Stimulated activated CD8-positive, alpha-beta memory T cell treated with anti-CD3 and anti-CD28 coated beads, Interleukin-4, amount 100 ng/mL, for 4 hours (primary cell): ENCODE measurements at places on chromosomes 12 and 14.

DNA sequence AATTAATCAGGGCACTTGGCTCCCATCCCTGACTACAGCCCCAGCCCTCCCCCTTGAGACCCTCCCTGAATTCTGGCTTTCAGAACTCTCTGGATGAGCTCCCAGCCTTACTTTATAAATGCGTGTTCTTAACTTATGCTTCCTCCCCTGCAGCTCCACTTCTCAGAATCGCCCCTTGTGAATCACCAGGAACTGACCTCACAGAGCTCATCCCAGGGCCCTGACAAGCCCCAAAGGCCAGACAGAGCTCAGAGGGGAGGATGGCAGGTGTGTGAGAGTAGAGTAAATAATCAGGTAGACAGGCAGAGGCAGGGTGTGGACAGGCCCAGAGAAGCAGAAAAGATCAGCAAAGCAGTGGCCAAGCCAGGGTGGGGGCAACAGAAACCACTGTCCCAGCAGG, 68.2 kb upstream of the FOXN3 start:
- no peak for DNase-seq

DNA sequence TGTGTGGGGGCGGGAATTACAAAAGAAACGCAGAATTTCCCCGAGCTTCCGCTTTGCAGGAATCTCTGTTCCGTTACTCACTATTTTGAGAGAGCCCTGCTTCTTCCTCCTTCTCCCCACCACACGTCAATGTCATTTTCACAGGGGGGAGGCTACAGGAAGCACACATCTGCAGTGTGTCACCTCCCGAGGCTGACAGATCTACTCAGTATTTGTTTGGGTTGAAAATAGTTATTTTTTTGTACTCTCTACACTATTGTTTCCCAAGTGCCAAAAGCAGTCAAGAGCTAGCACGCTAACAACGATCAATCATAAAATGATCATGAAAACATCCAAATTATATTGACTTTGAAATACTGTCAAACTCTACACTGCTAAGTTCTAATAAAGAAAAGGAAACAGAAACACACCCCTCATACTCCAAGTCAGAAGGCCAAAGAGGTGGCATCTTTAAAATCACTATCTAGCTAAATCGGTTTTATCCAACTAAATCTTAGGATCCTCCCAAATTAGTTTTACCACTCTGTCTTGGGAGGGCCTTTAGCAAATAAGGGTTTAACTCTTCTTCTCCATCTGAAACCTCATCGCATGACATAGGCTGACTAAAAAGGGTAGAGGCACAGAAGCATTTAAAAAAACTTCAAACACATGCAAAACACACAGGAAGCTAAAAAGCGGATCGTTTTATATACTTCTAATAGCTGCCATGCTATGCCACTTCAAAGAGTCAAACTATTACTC, 51.8 kb downstream of the FOXN3 start:
- DNase-seq = peak; percentile 17

GRCh38 chr14:92677087-92677668, 71.2 kb downstream of the LGMN start:
- no peak for DNase-seq

- no peak for DNase-seq
Measured at GRCh38 chr12:67390273-67390672, 121.1 kb downstream of the CAND1 start.

DNA sequence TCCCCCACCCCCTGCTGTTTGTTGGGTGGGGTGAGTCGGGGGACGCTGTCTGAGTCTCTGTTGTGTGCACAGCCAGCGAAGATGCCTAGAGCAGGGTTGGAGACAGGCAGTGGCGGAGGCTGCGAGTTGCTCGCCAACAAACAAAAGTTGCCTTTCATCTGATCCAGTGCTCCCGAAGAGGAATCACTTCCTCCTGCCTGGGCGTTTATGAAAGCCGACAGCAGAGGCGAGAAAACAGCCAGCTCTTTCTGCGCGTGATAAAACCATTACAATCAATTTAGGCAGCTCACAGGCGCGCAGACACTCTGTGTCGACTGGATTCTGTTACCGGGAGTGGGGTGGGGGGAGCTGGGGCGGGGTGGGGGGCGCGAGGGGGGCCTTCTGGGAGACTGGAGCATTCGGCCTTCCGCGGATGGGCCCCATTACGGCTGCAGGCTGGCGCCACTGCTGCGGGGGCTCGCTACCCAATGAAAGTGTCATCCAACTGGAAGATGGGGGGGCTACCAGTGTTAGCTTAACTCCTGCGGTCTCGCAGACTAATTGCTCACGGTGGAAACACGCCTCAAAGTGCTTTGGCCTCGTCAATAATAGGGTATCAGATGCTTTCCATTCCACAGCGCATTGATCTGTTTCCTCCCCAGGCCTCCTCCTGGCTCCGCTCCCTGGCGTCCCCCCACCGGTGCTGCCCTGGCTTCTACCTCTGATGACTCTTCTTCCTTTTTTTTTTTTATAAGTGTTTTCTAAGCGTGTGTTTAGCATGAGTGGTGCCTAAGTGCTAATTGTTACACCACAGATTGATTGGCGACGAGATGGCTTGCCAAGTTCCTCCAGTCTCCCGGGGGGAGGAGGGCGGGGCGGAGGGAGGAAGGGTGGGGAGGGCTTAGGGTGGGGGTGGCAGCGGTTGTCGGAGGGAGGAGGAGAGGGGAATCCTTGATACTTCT, 678.4 kb downstream of the MED13L start:
- no peak for DNase-seq

GRCh38 chr14:95260537-95261361, 59.0 kb downstream of the CLMN start:
- no peak for DNase-seq

DNA sequence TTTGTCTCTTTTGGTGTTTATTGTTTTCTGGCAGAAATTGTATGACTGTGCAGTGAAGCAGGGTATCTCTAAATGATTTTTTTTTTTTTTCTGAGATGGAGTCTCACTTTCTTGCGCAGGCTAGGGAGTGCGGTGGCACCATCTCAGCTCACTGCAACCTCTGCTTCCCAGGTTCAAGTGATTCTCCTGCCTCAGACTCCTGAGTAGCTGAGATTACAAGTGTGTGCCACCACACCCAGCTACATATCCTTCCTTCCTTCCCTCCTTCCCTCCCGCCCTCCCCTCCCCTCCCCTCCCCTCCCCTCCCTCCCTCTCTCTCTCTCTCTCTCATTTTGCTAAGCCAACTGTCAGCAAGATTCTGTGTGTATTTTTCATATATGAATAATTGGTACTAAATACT, 94.4 kb downstream of the PPHLN1 start:
- DNase-seq = no peak

DNA sequence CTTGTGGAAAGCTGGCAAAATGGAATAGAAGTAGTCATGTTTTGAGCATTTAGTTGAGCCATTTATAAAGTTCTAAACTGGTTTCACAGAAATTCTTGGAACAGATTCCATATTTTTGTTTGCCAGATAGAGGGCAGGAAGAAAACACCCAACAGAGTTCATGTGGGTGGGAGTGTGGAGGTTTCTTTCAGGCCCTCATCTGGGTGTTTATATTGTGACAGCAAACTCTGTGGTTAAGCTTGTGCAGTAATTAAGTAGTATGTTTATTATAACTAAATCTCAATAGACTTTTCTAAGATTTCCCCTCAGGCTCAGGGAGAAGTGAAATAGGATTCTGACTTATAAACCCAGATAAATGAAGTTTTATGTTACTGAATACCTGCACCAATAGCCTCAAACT, 57.4 kb downstream of the SPPL3 start:
- DNase-seq = no peak

DNA sequence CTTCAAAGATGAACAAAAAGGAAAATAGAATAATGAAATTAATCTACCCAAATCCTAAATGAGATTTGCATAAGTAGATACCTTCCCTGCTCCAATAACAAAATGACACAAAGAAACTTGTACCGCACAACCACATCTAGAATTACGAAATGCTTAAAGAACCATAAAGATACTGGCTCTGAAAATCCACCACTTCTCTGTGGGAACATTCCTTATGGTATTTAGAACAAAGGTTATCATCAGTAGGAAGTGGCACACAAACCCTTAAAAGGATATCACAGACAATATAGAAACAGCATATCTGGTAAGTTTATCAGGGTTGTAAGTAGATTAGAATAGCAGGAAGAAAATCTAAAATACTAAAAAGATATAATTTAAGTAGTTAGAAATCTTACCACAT, 11.6 kb downstream of the IAPP start:
- no peak for DNase-seq

GRCh38 chr12:52181746-52182145, 10.1 kb downstream of the KRT80 start:
- no peak for DNase-seq

- DNase-seq = no peak
Measured at GRCh38 chr14:52458721-52459085, 93.6 kb downstream of the TXNDC16 start.

DNA sequence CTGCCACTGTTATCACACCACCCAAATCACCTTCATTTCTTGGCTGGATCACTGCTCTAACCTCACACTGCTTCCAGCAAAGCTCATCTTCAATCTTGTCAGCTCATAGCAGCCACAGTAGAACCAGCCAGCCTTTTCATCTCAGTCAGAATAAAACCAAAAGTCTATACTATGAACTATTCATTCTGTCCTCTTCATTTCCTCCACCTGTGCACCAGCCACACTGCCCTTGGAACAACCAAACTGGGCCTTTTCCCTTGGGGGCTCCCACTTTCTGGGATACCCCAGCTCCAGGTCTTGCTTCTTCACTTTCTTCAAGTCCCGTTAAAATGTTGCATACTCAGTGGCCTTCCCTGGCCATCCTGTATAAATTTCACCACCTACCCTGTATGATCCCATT, 234.4 kb upstream of the DAAM1 start:
- DNase-seq = no peak

GRCh38 chr12:52267699-52268098, 6.7 kb upstream of the KRT86 start:
- no peak for DNase-seq

GRCh38 chr12:116392061-116392460, 114.6 kb upstream of the MED13L start:
- no peak for DNase-seq

GRCh38 chr14:67987606-67988005, 168.0 kb downstream of the RAD51B start:
- DNase-seq = no peak

- no peak for DNase-seq
Measured at GRCh38 chr12:32997471-32997870, 100.9 kb upstream of the PKP2 start.

DNA sequence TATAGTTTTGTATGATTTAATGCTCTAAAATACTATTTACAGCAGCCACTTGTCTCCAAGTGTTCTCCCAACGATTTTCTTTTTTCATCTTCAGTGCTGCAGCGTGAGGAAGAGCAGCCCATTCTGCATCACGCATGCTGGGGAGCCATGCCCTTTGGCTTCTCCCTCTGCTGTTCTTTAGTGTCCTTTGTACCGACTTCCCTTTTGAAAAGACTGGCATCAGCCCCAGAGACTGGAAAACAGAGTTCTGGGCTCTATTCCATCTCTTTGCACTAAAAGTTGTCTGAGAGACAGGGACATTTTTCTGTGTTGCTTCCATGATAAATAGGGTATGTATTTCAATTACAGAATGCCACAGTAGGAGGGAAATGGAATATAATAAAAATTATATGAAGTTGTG, 105.1 kb downstream of the RERG start:
- no peak for DNase-seq

DNA sequence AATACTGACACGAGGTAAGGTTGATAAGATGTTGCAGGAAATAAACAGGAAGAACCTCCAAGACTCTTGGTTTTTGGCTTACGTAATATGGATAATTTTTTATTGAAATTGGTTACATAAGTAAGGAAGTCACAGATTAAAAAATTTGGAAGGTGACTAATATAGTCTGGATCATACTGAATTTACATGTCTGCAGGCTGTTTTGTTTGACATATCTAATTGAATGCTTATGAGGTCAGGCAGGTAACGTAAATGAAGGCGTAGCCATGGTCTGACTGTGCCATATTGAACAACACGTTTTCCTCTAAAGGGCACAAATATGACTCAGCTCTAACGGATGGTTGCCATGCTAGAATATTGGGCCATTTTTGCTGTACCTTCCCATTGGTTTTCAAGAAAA, 648.1 kb upstream of the NOVA1 start:
- no peak for DNase-seq

GRCh38 chr14:23612354-23612732, 23.8 kb upstream of the DHRS2 start:
- DNase-seq = no peak

- no peak for DNase-seq
Measured at GRCh38 chr14:100784523-100785337, 41.2 kb upstream of the MEG3 start.

- DNase-seq = no peak
Measured at GRCh38 chr14:68305738-68306137, 486.2 kb downstream of the RAD51B start.

DNA sequence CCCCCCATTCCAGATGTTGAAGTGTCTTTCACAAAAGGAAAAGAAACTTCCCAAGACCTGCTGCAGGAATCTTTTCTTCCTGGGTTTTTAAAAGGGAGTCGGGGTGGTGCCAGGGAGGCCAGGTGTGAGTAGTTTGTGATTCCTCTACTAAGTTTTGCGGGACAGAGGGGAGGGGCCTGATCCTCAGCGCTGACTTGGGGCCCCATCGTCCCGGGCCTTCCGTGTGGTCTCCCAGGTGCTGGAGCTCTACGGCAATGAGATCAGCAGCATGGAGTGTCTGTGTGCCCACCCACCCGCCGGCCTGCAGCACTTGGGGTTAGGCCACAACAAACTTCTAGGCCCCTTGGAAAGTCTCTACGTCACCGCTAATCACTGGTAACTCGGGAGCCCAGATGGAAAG, 4.5 kb downstream of the LRRC43 start:
- DNase-seq = no peak

DNA sequence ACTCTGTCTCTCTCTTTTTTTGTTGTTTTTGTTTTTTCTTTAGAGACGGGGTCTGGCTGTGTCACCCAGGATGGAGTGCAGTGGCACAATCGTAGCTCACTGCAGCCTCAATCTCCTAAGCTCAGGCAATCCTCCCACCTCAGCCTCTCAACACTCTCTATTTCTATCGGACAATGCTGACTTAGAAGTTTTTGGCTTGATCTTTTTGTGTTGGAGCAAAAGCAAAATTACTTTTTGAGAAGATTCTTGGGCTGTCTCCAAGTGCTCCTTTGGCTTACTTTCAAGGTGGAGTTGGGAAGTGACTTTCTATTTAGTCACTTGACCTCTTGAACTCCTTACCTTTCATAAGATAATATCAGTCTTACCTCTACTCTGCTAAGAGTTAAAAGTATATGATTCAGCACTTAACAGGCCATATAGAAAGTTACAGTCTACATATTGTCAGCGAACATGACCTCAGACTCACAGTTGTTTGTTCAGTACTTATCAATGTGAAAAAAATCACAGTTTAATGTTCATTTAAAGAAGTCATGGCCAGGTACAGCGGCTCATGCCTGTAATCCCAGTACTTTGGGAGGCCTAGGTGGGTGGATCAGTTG, 15.4 kb upstream of the MIA2 start:
- DNase-seq = no peak

DNA sequence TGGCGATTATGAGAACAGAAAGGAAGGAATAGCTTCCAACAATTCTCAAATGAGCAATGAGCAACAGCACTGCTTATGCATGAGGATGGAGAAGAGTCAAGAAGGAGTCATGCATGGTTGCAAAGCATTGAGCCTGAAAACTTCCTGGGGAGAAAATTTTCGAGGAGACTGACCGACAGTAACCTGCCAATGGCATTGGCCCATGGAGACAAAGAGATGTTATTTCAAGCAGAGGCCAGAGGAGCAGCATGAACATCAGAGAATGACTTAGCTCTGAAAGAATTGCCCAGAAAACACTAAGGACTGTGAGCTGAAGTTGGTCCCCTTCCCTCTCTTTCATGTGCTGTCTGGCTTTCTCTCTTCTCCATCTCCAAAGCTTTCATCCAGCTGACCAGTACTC, 343.4 kb downstream of the ADAMTS20 start:
- DNase-seq = no peak

GRCh38 chr14:74891870-74892269, 10.2 kb downstream of the DLST start:
- no peak for DNase-seq
